ENCODE measurements at places on chromosomes 5 and 9.

- no peak for DNase-seq
These were observed 19.5 kb downstream of the ERAP1 start for GRCh38 chr5:96788112-96788749.

DNA sequence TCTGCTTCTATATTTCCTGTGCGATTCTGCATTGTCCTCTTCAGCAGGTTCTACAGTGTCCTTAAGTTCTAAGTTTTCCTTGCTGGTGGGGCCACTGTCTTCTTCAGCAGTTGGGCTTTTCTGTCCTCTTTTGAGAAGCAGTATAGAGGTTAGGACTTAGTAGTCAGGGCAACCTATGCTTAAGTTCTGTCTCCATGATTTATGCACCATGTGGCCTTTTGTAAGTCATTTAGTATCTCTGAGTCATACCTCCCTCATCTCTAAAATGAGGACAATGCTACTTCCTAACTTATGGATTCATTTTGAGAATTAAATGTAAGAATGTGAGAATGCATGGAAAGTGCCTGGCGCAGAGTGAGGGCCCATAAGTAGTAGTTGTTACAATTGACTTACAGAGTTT, 46.8 kb downstream of the GRIN3A start:
- DNase-seq, result no peak

- DNase-seq, result no peak
These were observed 34.3 kb downstream of the NIPAL4 start for GRCh38 chr5:157494178-157494832.

GRCh38 chr9:117916291-117916690, 212.1 kb downstream of the TLR4 start:
- no peak for DNase-seq

- DNase-seq, result no peak
These were observed 102.4 kb upstream of the SMC2 start for GRCh38 chr9:103991698-103992097.

- no peak for DNase-seq
These were observed 16.5 kb downstream of the SH3TC2 start for GRCh38 chr5:149046196-149046829.

GRCh38 chr5:120730214-120730613, 266.1 kb downstream of the PRR16 start:
- DNase-seq, result no peak

- no peak for DNase-seq
These were observed 404.3 kb downstream of the IRX1 start for GRCh38 chr5:3999929-4000328.

GRCh38 chr5:39835371-39835770, 410.6 kb upstream of the DAB2 start:
- DNase-seq, result no peak

DNA sequence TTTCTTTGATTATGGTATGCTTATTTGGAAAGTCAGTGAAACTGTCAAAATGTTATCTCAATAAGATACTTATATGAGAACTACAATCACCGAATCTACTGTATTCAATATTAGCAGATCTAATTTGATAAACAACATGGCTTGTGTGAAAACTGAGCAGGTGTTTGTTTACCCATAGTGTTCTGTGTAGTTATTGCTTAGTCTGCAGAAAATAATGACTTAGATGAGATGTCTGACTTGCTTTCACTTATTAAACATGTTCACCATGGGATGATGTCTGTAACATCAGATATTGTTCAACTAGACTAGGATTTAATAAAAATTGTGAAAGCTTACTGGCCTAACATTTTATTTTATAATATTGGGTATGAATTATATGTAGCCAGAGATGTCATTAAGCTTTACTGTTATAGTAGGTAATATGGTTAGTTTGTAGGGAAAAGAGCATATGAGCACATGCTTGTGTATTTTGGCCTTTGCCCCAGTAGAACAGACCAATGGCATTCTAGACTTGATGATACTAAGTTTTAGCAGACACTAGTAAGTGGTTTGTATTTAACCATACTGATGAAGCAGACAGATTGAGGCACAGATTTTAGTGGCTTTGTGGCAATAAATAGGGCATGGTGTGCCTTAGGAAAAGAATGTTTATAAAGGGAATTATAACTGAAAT, 16.4 kb downstream of the SUB1 start:
- no peak for DNase-seq

- DNase-seq, result no peak
These were observed 33.9 kb downstream of the SH3TC2 start for GRCh38 chr5:149028984-149029383.

GRCh38 chr5:99441235-99441634, 512.4 kb upstream of the CHD1 start:
- no peak for DNase-seq

- peak; percentile 16 for DNase-seq
These were observed 9.6 kb downstream of the NDST1 start for GRCh38 chr5:150517272-150518152.

- DNase-seq, result no peak
These were observed 317.6 kb upstream of the TRPC7 start for GRCh38 chr5:136682986-136683385.

- peak; percentile 71 for DNase-seq
These were observed 49.6 kb upstream of the RXRA start for GRCh38 chr9:134276453-134277245.

DNA sequence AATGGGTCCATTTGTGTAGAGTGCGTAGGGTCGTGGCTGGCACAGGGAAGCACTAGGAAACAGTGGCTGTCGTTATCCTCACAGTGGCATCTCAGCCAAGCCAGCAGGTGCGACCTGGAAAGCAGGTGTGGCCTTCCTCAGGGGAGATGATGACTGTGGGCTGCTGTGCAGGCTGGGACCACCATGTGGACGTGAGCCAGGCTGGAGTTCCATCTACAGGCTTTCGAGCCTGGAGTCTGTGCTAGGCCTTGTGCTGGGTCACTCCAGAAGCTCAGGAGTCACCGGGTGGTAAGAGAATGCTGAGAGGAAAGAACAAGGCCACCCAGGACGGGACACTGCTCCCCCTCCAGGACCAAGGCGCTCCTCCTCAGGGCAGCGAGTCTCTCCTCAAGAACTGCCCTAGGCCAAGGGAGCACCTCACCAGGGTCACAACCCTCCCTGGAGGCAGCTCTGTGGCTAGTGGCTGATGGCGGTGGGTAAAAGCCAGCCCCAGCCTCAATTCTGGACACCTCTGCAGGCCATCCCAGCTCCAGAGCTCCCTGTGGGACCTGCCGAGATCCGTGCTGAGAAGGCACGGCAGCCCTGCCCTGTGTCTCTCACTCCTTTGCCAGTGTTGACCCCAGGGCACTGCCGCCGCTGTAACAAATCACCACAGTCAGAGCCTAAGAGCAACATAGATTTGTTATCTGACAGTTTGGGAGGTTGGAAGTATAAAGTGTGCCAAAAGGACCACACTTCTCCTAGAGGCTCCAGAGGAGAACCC, 36.0 kb downstream of the WHRN start:
- DNase-seq, result no peak

DNA sequence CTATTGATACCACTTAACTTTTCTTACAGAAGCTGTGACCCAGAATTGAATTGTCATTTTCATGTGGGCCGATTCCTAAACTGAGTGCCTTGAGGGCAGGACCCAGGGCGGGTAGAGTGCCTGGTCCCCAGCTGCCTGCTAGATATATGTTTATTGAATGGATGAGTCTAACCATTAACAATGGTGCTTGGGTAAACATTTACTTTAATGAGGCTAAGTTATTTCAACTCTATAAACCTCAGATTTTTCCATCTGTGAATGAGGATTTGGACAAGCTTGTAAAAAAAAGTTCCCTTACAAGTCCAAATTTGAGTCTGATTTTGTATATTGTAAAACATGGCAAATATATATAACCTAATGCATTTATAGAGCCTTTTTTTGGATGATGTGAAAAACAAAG, 181.8 kb upstream of the ELL2 start:
- no peak for DNase-seq

- DNase-seq, result no peak
These were observed 372.1 kb downstream of the DTWD2 start for GRCh38 chr5:118616281-118616680.

- DNase-seq, result no peak
These were observed 59.1 kb downstream of the HABP4 start for GRCh38 chr9:96509026-96509425.

GRCh38 chr5:12330993-12331588, 426.8 kb upstream of the CTNND2 start:
- no peak for DNase-seq

- no peak for DNase-seq
These were observed 119.0 kb upstream of the LMX1B start for GRCh38 chr9:126494746-126495145.

DNA sequence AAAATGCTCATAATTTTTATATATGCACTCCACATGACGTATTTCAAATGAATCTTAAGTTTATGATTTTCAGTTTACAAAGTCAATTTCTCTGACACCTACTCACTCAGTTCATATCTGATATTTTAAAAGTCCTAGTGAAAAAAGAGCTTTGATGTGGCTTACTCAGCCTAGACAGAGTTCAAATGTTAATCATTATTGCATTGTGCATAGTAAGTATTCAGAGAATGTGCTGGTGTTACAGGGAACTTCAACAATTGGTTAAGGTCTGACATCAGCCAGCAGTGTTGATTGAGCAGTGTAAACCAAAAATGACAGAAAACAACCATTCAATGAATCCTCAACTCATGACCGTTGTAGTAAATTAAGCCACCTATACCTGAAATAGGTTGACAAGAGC, 147.2 kb upstream of the LHFPL2 start:
- no peak for DNase-seq

DNA sequence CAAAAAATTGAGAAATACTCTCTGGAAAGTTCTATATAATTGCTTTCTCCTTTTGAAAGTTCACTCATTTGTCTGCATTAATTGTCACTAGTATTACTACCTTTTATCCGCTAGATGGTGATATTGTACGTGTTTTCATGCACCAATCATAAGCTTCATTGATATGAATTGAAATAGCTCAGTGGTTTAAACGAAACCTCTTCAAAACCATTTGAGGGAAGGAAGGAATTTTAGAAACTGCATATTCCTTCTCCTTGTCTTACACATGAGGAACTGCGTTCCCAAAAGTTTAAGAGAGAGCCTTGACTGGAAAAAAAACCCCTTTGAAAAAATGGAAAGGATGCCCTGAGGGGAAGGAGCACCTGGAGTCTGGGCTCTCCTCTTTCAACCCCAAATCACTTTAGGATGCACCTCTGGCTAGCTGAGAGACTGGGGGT, 98.6 kb downstream of the YTHDC2 start:
- no peak for DNase-seq
